Activated CD4-positive, alpha-beta T cell treated with anti-CD3 and anti-CD28 coated beads, Interleukin-2, amount 50 U/mL, for 24 hours (primary cell): ENCODE measurements at places on chromosomes 2 and 18.

GRCh38 chr2:43083710-43084698 is 142.4 kb downstream of the ZFP36L2 start:
- DNase-seq = no peak

DNA sequence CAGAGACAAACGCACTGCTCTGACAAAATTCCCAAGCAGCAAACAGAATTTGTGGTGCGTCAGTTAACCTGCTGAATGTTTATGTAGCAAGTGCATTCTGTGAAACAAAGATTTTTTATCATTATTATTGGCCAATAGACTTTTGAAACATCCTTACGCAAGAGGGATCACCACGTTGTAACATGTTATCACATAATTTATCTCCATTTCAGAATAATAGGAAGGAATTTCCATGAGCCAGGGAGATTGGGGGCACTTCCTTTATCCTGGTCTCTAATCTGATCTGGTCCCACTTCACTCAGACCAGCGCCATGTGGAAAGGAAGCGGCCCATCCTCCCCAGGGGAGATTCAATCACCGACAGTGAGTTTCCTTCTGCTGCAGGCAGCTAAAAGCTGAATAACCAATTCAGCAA is 166.1 kb downstream of the PID1 start:
- no peak for DNase-seq

- DNase-seq = no peak
Measured at GRCh38 chr18:43031169-43031568, 84.3 kb downstream of the RIT2 start.

GRCh38 chr2:119517433-119517832 is 6.8 kb downstream of the SCTR start:
- DNase-seq = no peak

DNA sequence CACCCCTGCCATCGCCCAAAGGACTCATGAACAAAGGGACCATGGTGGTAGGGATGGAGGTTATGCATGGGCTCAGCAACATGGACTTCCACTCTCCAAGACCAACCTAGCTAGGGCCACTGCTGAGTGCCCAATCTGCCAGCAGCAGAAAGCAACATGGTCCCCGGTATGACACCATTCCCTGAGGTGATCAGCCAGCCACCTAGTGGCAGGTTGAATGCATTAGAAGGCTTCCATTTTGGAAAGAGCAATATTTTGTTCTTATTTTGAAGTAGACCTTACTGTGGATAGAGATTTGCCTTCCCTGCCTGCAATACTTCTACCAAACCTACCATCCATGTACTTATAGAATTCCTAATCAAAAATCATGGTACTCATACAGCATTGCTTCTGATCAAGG is 99.8 kb downstream of the METTL4 start:
- DNase-seq = no peak

- DNase-seq = no peak
Measured at GRCh38 chr2:56049233-56049845, 125.8 kb upstream of the EFEMP1 start.

- DNase-seq = no peak
Measured at GRCh38 chr18:59549503-59550173, 147.6 kb downstream of the CCBE1 start.

GRCh38 chr2:37698931-37699481 is 27.6 kb upstream of the CDC42EP3 start:
- no peak for DNase-seq

- DNase-seq = no peak
Measured at GRCh38 chr2:143928613-143929012, 591.3 kb downstream of the ZEB2 start.

- DNase-seq = no peak
Measured at GRCh38 chr2:44100351-44100750, 68.3 kb upstream of the PPM1B start.

GRCh38 chr2:128792476-128793054 is 473.9 kb upstream of the HS6ST1 start:
- DNase-seq = no peak

- DNase-seq = no peak
Measured at GRCh38 chr2:150983314-150983897, 278.3 kb downstream of the RBM43 start.

DNA sequence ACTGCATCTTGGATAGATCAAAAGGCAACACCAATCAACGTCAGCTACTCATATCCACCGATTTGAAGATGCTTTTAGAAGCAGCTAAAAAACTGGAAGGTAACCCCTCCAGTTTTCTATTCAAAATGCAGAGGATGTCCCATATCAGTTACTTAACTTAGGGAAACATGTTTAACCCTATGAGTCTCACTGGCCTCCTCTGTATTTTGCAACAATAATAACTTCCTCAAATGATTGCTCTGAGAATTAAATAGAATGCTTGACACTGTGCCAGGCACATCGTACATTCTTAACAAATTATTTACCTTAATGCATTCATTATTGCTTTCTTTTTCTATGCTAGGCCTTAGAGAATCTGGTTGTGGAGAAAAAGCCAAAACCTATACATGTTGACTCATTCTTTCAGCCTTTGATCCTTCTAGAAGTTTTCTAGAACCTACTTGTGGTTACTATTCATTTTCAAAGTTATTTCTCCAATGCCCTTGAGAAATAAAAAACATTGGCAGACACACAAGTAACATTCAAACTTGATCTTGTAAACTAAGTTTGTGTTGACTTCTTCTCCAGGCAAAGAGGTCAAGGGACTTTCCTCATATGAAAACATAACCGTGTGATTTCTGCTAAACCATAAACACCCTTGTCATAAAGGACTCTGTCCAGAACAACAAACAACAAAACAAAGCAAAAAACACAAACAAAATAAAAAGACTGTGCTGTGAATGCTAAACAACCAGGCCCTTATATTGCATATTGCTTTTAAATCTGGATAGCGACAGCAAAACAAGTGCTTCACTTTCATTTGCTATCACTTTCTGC is 4.6 kb downstream of the DOCK10 start:
- no peak for DNase-seq

GRCh38 chr2:64695721-64696261 is 42.1 kb upstream of the SERTAD2 start:
- no peak for DNase-seq

GRCh38 chr2:229562472-229563127 is 151.8 kb downstream of the DNER start:
- DNase-seq = no peak

DNA sequence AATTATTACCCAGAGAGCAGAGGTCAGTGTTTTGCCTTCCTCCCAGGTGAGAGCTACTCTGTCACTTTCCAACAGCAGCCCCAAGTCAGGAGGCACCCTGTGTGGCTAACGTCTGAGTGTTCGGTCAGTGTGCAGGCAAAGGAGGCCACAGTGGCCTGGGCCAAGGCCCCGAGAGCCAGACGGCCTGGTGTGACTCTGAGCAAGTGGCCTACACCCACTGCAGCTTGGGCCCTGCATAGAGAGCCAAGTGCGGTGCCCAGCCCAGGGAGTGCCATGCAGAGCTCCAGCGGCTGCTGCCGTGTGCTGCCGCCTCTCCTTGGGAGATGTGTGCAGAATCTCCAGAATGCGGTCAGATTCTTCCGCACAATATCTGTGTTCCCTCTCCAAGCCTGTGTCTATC is 70.4 kb downstream of the GNAL start:
- no peak for DNase-seq

GRCh38 chr2:224038049-224038829 is 847 bp downstream of the SERPINE2 start:
- peak; percentile 21 for DNase-seq

GRCh38 chr2:31324016-31324633 is 90.2 kb downstream of the EHD3 start:
- no peak for DNase-seq

GRCh38 chr2:234444893-234445292 is 52.0 kb downstream of the ARL4C start:
- no peak for DNase-seq

DNA sequence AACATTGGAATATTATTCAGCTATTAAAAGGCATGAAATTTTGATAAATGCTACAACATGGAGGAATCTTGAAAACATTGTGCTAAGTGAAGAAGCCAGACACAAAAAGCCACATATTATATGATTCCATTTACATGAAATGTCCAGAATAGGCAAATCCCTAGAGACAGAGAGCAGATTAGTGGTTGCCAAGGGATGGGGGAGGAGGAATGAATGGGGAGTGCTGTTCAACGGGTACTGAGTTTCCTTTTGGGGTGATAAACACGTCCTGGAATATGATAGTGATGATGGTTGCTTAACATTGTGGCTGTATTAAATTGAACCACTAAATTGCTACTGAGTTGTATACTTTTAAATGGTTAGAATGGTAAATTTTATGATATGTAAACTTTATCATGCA is 8.9 kb upstream of the TWSG1 start:
- DNase-seq = no peak

DNA sequence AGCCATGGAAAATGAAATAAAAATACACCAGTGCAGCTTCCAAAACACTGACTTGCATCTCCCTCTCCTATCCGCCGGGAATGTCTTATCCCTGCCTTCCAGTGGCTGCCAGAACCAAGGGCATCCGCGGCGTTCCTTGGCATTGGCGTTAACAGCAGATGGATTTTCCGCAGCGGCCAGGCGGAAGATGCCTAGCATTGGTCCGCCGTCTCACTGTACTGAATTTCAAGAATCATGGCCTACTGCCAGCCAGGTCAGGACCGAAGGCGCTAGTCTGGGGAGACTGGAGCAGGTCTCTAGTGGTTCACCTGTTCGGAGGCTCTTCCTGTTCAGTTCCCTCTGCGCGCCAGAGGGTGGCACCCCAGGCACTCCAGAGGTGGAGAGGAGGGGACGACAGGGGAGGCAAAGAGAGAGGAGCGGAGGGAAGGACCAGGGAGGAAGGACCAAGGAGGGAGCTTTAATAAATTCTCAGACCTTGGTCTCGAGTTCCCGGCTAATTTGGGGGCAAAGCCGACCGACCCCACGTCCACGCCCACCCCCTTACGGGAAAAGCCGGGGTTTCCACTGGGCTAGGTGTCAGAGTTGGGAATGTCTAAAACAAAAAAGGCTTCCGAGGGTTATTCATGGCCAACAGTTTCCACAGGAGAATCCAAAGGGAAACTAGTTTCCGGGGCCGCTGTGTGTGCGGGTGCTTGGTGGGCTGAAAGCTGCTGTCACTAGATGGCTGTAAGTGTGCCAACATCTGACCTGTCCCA is 3.7 kb upstream of the BCL2L11 start:
- DNase-seq = peak; percentile 35

DNA sequence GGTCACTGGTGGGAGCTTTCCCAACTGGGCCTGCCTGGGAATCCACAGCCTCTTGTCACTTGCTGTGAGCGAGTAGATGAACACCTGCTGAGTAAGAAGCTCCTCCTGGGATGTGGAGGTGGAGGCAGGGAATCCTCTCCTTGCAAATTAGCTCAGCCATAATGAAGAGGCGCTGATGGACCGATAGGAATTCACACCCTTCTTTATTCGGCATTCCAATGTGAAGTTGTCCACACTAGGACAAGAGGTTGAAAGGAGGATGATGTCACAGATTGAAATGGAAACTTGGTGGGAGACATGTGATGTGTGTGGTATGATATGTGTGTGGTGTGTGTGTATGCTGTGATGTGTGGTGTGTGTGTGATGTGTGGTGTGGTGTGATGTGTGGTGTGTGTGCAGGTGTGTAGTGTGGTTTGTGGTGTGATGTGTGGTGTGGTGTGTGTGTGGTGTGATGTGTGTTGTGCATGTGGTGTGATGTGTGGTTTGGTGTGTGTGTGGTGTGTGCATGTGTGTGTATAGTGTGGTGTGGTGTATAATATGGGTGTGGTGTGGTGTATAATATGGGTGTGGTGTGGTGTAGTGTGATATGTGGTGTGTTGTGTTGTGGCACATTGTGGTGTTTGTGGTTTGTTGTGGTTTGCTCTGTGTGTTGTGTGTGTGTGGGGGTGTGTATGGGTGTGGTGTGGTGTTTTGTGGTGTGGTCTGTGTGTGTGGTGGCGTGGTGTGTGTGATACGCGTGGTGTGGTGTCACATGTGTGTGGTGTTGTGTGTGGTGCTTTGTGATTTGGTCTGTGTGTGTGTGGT is 216.4 kb downstream of the BCL2 start:
- DNase-seq = no peak

- no peak for DNase-seq
Measured at GRCh38 chr2:230471074-230471473, 55.1 kb downstream of the SP100 start.

- DNase-seq = no peak
Measured at GRCh38 chr2:232542715-232543467, 3.4 kb downstream of the CHRNG start.

DNA sequence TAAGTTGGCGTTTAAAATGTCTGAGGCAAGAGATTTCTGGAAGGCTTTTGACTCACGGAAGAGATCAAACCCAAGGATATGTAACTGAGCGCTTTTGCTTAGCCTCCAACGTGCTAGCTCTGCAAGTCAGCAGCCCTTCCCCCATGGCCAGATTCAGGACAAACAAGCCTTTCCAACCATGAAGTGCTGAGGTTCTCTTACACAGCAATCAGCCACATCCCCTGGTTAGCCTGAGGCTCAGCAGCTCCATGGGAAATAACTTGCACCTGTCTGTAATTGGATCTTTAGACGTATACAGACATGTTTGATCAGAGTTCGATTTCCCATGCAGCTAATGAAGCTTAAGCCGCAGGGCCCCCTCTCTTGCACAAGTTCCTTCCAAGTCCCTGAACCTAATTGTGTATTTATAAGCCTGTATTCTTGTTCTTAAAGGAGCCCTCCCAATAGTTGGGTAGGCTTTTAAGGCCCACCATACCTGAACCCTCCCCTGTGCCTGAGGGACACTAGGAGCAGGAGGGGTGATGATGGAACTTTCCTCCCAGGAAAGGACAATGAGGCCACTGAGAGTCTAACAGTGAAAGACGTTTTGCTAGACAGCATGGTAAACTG is 2.1 kb upstream of the TMEM131 start:
- no peak for DNase-seq

GRCh38 chr18:36539674-36540231 is 242.2 kb downstream of the FHOD3 start:
- no peak for DNase-seq

- no peak for DNase-seq
Measured at GRCh38 chr2:144712550-144712940, 192.6 kb upstream of the ZEB2 start.

GRCh38 chr2:38264396-38265221 is 112.5 kb downstream of the ATL2 start:
- DNase-seq = no peak

GRCh38 chr2:48545244-48545643 is 15.3 kb downstream of the STON1 start:
- DNase-seq = no peak

GRCh38 chr18:27769152-27769551 is 407.8 kb downstream of the CDH2 start:
- no peak for DNase-seq

DNA sequence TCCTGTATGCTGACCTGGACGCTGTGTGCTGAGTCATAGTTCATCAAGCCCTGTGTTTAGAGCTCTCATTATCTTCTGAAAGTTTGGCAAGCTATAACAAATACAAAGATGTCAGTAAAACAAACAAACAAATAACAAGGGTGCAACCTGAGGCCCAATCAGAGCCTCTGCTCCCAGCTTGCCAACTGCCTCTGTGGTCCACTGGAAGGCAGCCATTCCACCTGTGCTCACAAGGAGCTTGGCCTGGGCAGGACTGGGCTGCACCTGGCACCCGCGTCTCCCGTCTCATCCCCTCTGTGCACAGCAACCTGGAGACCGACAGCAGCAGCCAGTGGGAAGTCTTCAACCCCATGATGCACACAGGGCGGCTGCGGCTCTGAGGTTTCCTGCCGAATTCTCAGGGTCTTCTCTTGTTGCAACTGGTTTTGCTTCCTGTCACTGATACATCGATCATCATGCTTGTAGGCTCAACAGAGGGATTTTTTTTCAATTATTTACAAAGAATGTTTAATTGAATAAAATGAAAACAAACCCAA is 97.8 kb downstream of the TMEM18 start:
- no peak for DNase-seq
